ENCODE measurements at places on chromosomes 1 and 21. TPM values are rescaled to one million over a fixed set of nuclear protein-coding genes. Genes with fewer than 3 reads are reported as not detected.

DNA sequence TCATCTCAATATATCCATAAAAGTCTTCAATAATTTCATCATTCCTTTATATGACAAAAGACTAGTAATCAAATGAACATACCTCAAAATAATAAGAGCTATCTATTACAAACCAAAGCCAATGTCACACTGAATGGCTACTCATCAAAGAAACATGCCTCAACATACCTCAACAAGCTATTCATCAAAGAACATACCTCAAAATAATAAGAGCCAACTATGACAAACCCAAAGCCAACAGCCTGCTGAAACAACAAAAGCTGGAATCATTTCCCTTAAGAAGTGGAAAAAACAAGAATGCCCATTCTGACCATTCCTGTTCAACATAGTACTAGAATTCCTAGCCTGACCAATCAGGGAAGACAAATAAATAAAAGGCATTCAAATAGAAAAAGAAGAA lies 1373.7 kb downstream of the BRINP3 start:
- no peak for DNase-seq
- H3K36me3 ChIP-seq, result no peaks in the 10 kb centered on the region
- H3K27ac ChIP-seq, result no peak overlapping the region
- H3K27me3 ChIP-seq, result no peaks in the 10 kb centered on the region

DNA sequence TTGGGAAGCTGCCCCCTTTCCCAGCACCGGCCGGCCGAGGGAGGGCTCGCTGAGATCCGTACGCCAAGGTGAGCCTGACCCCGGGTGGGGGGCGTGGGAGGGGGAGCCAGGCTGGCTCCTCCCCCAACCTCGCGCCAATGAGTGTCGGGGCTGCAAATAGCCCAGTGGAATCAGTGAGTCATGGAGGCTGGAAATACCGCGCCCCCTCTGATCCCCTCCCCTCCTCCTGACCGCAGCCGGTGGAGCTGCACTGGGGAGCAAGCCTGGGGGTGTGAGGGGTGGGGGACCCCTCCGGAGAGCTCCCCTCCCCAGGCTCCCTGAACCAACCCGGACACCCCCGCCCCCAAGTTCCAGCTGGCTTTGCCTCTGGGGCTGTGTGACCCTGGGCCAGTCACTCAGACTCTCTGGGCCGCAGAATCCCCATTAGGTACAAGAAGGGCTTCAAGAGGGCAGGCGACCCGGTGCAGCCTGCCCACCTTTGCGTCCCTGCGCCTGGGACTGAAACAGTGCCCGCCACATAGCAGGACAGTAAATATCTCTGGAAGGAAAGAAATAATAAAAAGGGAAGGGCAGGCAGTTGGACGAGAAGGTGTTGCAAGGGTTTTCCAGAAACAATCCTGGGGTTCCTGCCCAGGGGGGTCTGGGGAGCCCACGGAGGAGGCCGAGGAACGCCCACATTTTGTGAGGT lies 4.5 kb downstream of the HSPB7 start:
- H3K4me3 ChIP-seq, result peak overlapping the region; percentile 31
- peaks cover 12% of the 10 kb centered on the region for H3K4me1 ChIP-seq
- H3K27me3 ChIP-seq, result peaks cover 5% of the 10 kb centered on the region
- peak; percentile 81 for DNase-seq

DNA sequence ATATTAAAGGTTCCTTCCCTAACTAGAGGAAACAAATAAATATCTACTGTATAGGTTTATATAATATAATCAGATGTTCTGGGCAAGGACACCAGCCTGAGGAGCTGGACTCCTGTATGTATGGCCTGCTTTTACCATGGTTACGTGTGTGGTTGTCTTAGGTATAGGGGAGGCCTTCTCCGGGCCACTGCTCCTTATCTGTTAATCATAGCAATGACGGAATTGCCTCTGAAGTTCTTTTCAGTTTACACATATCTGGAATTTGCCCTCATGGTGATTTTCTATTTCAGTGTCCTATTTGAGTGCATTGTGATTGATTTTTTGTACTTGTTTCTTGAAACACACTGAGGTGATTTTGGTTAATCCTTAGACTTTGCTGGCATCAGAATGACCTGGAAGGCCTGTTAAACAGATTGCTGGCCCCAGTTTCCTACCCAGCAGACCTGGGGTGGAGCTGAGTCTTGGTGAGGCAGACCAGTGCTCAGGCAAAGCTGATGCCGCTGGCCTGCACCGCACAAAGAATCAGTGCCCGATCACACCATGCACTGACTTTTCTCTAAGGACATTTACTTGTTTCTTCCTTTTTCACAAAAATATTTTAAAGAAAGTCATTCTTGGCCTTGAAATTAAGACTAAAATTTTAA lies 18.5 kb downstream of the ABCB10 start:
- DNase-seq, result no peak
- H3K27ac ChIP-seq, result no peak overlapping the region
- peaks cover 30% of the 10 kb centered on the region for H3K4me1 ChIP-seq
- H3K4me3 ChIP-seq, result no peak overlapping the region
- no peaks in the 10 kb centered on the region for H3K27me3 ChIP-seq

GRCh38 chr1:84975035-84975434 lies 21.9 kb downstream of the MCOLN2 start:
- peak overlapping the region; percentile 14 for H3K27ac ChIP-seq
- peaks cover 49% of the 10 kb centered on the region for H3K4me1 ChIP-seq
- H3K36me3 ChIP-seq, result peaks cover 12% of the 10 kb centered on the region
- DNase-seq, result no peak

TRIM67 gene
- total RNA-seq, result not detected

DNA sequence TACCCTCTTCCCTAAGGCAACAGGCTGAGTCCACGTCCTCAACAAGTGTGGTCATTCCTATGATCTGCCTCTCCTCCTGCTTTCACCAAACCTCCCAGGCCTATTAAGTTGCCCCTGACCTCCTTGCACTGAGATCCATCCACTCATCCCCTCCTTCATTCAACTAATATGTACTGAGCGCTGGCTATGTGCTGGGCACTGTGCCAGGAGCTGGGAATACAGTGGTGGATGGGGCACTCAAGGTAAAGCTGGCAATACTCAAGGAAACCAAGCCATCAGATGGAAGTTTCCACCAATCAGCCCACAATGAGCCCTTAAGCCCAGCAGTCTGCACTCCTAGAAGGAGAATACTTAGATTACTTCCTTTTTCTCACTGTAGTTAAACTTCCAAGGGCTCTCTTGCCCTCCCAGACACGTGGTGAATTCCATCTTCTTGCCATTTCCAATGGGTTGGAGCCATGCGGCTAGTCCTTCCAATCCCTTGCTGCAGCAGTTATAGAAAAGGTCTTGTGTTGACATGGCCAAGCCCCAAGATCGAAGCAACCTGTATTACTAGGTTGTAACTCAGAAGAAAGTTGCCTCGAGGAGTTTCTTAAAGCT lies 279.9 kb upstream of the RUNX1 start:
- no peak overlapping the region for H3K4me3 ChIP-seq
- H3K27ac ChIP-seq, result no peak overlapping the region
- peaks cover 5% of the 10 kb centered on the region for H3K4me1 ChIP-seq
- DNase-seq, result no peak

- peak overlapping the region; percentile 18 for H3K4me3 ChIP-seq
- H3K4me1 ChIP-seq, result peaks cover 8% of the 10 kb centered on the region
- H3K27ac ChIP-seq, result no peak overlapping the region
- H3K27me3 ChIP-seq, result peaks cover 13% of the 10 kb centered on the region
- peak; percentile 82 for DNase-seq
These were observed 61.3 kb downstream of the RAP1GAP start for GRCh38 chr1:21607549-21608529.

DNA sequence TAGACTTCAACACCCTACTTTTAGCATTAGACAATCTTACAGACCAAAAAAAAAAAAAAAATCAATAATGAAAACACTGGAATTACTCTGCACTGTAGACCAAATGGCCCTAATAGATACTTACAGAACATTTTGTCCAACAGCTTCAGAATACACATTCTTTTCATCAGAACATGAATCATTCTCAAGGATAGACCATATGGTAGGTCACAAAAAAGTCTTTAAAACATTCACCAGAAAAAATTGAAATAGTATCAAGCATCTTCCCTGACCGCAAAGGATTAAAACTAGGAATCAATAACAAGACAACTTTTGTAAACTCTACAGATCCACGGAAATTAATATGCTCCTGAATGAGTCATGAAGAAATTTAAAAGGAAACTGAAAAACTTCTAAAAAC lies 22.5 kb downstream of the ZNF670 start:
- no peak for DNase-seq
- H3K4me1 ChIP-seq, result peaks cover 16% of the 10 kb centered on the region
- H3K27me3 ChIP-seq, result no peaks in the 10 kb centered on the region
- no peak overlapping the region for H3K27ac ChIP-seq
- peaks cover 65% of the 10 kb centered on the region for H3K36me3 ChIP-seq
- H3K4me3 ChIP-seq, result no peak overlapping the region

GRCh38 chr1:219650880-219651279 lies 38.0 kb upstream of the ZC3H11B start:
- H3K4me3 ChIP-seq, result no peak overlapping the region
- H3K4me1 ChIP-seq, result no peaks in the 10 kb centered on the region
- H3K36me3 ChIP-seq, result no peaks in the 10 kb centered on the region
- H3K27me3 ChIP-seq, result no peaks in the 10 kb centered on the region
- DNase-seq, result no peak

DNA sequence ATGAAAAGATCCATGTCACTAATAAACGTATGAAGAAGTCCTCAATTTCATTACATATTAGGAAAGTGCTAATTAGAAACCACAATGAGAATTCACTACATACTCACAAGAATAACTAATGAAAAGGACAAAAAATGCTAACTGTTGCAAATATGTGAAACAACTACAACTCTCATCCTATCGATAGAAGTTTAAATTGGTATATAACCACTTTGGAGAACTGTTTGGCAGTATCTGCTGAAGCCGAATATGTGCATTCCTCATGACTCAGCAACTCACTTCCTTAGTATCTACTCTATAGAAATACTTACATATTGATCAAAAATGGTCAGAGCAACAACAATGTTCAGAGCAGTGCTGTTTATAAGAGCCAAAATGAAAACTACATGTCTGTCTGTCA lies 66.8 kb downstream of the PLPPR4 start:
- no peaks in the 10 kb centered on the region for H3K36me3 ChIP-seq
- DNase-seq, result no peak
- H3K4me3 ChIP-seq, result no peak overlapping the region
- H3K27ac ChIP-seq, result no peak overlapping the region

GRCh38 chr1:36641776-36642175 lies 159.1 kb upstream of the CSF3R start:
- peaks cover 1% of the 10 kb centered on the region for H3K27me3 ChIP-seq
- H3K4me3 ChIP-seq, result no peak overlapping the region
- H3K27ac ChIP-seq, result no peak overlapping the region
- H3K36me3 ChIP-seq, result no peaks in the 10 kb centered on the region
- H3K4me1 ChIP-seq, result no peaks in the 10 kb centered on the region

CYP4X1 gene
- total RNA-seq, result not detected

DNA sequence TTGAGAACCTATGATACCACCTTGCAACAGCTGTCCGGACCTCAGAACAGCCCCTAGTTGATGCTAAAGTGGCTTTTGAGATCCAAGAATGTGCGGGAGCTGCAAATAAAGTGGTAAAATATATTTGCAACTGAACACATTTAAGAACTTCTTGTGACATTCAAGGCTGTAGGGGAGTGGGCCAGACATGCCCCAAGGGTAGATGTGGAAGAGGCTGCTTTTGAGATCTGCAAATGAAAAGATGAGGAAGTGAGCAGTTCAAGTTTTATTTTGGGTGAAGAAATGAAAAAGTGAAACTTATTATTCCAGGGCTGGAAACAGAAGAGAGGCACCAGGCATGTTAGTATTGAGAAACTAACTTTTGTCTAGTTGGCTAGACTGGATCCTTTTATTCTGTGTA lies 359.5 kb upstream of the PLXNA2 start:
- H3K4me1 ChIP-seq, result no peaks in the 10 kb centered on the region
- H3K27me3 ChIP-seq, result peaks cover 5% of the 10 kb centered on the region
- DNase-seq, result no peak
- H3K36me3 ChIP-seq, result no peaks in the 10 kb centered on the region
- H3K4me3 ChIP-seq, result no peak overlapping the region
- H3K27ac ChIP-seq, result no peak overlapping the region

GRCh38 chr1:8653878-8654277 lies 163.6 kb downstream of the RERE start:
- H3K36me3 ChIP-seq, result peaks cover 16% of the 10 kb centered on the region
- no peak overlapping the region for H3K27ac ChIP-seq
- H3K27me3 ChIP-seq, result no peaks in the 10 kb centered on the region
- DNase-seq, result no peak

ACTN2 gene
- total RNA-seq, result 0.11 TPM

DNA sequence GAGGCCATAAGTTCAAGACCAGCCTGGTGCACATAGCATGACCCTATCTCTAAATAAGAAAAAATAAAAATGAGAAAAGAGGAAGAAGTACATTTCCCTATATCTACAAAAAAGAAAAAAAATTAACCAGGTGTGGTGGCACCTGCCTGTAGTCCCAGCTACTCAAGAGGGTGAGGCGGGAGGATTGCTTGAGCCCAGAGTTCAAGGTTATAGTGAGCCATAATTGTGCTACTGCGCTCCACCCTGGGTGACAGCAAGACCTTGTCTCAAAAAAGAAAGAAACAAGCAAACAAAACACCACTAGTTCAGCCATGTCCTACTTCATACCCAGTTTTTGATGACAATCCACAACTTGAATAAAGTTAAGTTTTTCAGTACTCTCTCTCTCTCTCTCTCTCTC lies 30.7 kb upstream of the TDRD10 start:
- H3K27ac ChIP-seq, result no peak overlapping the region
- H3K4me3 ChIP-seq, result no peak overlapping the region
- H3K27me3 ChIP-seq, result no peaks in the 10 kb centered on the region
- peaks cover 13% of the 10 kb centered on the region for H3K4me1 ChIP-seq
- no peaks in the 10 kb centered on the region for H3K36me3 ChIP-seq

TEX38 gene
- not detected for total RNA-seq

- H3K27ac ChIP-seq, result no peak overlapping the region
- no peak overlapping the region for H3K4me3 ChIP-seq
- H3K27me3 ChIP-seq, result no peaks in the 10 kb centered on the region
- DNase-seq, result no peak
- no peaks in the 10 kb centered on the region for H3K36me3 ChIP-seq
- H3K4me1 ChIP-seq, result peaks cover 10% of the 10 kb centered on the region
These were observed 26.2 kb downstream of the DMAP1 start for GRCh38 chr1:44239331-44239960.

CYP4A22 gene
- total RNA-seq, result not detected

- no peak overlapping the region for H3K4me3 ChIP-seq
- no peaks in the 10 kb centered on the region for H3K27me3 ChIP-seq
- peaks cover 2% of the 10 kb centered on the region for H3K4me1 ChIP-seq
- H3K27ac ChIP-seq, result no peak overlapping the region
- no peak for DNase-seq
These were observed 11.6 kb upstream of the CD247 start for GRCh38 chr1:167529829-167530474.

DNA sequence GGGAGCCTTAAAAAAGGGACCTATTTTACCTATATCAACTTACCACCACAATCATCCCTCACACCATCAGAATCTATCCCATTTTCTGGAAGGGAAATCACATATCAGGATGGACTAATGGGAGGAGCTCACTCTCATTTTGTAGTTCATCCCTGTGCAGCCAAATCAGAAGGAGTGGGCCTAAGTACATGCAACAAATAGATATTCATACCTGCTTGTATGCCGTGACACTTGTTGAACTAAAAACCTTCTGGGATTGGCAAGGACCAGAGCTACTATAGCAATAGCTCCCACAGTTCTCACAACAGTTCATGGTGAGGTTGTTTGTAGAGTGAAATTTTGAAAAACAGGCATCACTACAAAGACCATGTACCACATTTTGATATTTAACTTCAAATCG lies 17.3 kb downstream of the ZMYM6 start:
- no peaks in the 10 kb centered on the region for H3K4me1 ChIP-seq
- peaks cover 11% of the 10 kb centered on the region for H3K36me3 ChIP-seq
- no peak overlapping the region for H3K27ac ChIP-seq
- DNase-seq, result no peak

TRIM33 gene
- total RNA-seq, result 34.2 TPM

CBR3 gene
- 14.8 TPM for total RNA-seq

RABGGTB gene
- 173 TPM for total RNA-seq

All from activated CD8-positive, alpha-beta T cell treated with anti-CD3 and anti-CD28 coated beads for 36 hours (primary cell).